ENCODE measurements at places on chromosomes 13 and 19. TPM values are rescaled to one million over a fixed set of nuclear protein-coding genes. Genes with fewer than 3 reads are reported as not detected.
A peak's percentile ranks its signal among the peaks of the same experiment; 100 is the strongest.

The ZNF471 gene
- total RNA-seq = 1.5 TPM

GRCh38 chr13:95235974-95236373 is 65.3 kb downstream of the ABCC4 start:
- H3K27me3 ChIP-seq = no peaks in the 10 kb centered on the region
- no peak overlapping the region for H3K27ac ChIP-seq
- H3K4me3 ChIP-seq = no peak overlapping the region
- H3K4me1 ChIP-seq = peaks cover 9% of the 10 kb centered on the region
- no peak for DNase-seq

GRCh38 chr13:95564091-95564490 is 11.6 kb downstream of the CLDN10 start:
- DNase-seq = no peak
- H3K27me3 ChIP-seq = peaks cover 8% of the 10 kb centered on the region
- H3K36me3 ChIP-seq = no peaks in the 10 kb centered on the region
- H3K4me1 ChIP-seq = no peaks in the 10 kb centered on the region

The MBD3L3 gene
- total RNA-seq = not detected

The KCNRG gene
- 0.37 TPM for total RNA-seq

DNA sequence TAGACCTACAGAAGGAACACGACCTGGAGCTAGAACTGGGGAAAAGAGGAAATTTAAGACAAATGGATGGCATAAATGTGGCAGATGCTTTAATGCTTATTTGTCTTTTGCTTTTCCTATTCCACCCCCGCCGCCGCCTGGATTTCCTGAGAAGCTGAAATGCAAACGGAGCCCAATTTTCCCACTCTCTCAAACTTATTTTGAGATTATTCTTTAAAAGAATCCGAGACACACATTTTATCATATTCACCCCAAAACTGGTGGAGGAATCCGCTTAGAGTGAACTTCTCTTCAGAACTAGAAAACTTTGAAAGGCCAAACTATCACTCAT is 5.8 kb downstream of the POU4F1 start:
- H3K4me3 ChIP-seq = no peak overlapping the region
- peaks cover 91% of the 10 kb centered on the region for H3K27me3 ChIP-seq
- no peak for DNase-seq
- H3K36me3 ChIP-seq = no peaks in the 10 kb centered on the region

The DCLK1 gene
- not detected for total RNA-seq

DNA sequence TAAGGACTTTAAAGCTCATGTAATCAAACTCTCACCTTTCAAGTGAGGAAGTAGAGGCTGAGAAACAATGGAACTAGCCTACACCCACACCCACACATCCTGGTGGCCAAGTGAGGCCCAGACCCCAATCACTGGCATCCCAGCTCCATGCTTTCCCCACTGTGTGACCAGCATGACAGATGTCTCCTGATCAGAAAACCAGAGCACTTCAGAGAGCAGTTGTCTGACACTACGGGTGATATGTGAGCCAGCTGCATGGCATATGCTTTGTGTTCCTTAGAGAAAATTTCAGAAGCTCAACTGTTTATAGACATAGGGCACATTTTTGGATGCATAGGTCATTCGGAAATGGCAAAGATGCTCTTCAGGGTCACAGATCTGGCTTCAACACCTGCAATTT is 315.2 kb downstream of the NDFIP2 start:
- no peaks in the 10 kb centered on the region for H3K36me3 ChIP-seq
- H3K27me3 ChIP-seq = no peaks in the 10 kb centered on the region
- no peaks in the 10 kb centered on the region for H3K4me1 ChIP-seq
- H3K4me3 ChIP-seq = no peak overlapping the region

The MIA gene
- not detected for total RNA-seq

The SHD gene
- total RNA-seq = not detected

DNA sequence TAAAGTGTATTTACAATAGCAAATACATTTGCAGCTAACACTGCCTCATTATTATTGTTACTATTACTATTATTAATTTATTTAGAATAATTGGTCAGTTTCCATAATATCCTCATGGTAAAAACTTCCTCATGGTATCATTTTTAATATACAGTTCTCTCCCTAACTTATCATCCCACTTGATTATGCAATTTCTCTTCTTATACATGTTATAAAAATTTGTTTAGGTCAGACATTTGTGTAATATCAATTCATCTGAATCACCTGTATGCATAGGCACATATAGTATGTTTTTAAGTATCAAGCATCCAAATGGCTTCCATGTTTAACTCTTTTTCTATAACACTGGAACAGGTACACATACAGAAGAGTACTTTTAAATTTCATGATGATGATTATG is 210.8 kb upstream of the STARD13 start:
- DNase-seq = no peak
- H3K27me3 ChIP-seq = peaks cover 28% of the 10 kb centered on the region
- H3K36me3 ChIP-seq = no peaks in the 10 kb centered on the region

DNA sequence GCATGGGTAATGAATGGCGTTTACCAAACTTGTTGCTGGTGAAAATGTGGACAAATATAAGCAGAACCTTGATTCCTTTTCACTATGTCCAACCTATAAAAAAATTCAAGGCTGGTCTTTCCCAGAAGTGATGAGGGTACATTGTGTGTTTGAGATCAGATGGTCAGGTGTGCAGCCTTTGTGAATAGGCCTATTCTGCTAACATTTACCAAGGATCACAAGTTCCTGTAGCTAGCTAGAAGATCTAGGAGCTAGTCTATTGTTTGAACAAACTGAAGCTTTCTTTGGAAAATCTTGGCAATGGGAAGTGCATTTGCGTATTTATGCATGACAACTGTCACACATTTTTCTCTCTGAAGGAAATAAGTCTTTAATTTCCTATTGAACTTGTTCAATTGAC is 489.6 kb downstream of the KLF5 start:
- no peak overlapping the region for H3K27ac ChIP-seq
- no peaks in the 10 kb centered on the region for H3K27me3 ChIP-seq
- DNase-seq = no peak
- H3K36me3 ChIP-seq = no peaks in the 10 kb centered on the region

The CRX gene
- not detected for total RNA-seq

DNA sequence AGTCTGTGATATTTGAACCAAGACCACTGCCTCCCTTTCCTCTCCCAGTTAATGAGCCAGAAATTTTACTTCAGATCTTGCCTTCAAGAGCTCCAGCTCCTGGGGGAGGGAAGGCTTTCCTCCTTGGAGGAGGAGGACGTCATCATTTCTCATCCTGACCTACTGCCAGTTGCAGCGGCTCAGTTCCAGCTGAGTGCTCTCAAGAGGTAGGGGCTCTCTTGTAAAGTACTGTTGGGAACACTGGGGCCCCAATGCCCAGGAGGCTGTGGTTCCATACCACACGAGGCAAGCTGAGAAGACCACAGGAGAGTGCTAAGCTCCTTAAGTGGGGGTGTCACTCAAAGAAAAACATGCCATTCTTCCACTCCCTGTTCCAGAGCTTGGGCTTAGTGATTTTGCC is 36.2 kb downstream of the METTL21C start:
- H3K27ac ChIP-seq = no peak overlapping the region
- H3K4me1 ChIP-seq = no peaks in the 10 kb centered on the region

DNA sequence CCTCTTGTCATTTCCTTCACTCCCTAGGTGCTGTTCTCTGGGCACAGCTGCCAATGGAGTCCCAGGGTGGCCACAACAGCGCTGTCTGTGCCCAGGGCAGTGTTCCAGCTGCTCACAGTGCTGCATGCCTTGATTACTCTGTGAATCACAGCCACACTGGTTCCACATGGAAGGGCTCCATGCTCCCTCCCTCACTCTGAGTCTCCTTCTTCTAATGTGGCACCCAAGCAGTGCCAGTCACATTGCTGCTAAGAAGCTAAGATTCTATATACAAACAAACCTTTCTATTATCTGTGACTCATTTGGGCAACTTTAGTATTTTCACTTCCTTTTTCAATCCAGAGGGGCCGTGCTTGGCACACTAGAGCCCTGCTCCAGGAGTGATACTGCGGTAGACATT is 248.7 kb downstream of the TDRD3 start:
- no peak overlapping the region for H3K4me3 ChIP-seq
- H3K4me1 ChIP-seq = no peaks in the 10 kb centered on the region
- H3K27ac ChIP-seq = no peak overlapping the region
- peaks cover 4% of the 10 kb centered on the region for H3K27me3 ChIP-seq

The ZNF723 gene
- not detected for total RNA-seq

The POSTN gene
- total RNA-seq = not detected

DNA sequence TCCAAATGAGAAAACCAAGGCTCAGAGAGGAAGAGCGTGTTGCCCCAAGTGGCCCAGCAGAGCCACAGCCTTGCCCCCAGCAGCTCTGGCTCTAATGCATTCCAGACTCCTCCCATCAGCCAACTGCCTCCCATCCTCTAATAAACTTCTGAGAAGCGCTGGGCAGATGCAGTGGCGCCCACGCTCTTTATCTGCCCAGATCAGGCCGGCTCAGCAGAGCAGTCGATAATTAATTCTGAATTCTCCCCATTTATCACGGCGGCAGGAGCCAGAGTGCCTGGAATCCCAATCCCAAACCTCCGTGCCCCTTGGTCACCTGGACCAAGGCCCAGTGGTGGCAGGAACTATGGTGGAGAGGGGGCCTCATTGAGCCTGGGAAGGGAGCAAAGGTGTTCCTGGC is 13.9 kb downstream of the TINCR start:
- H3K4me1 ChIP-seq = no peaks in the 10 kb centered on the region
- no peak overlapping the region for H3K4me3 ChIP-seq
- H3K36me3 ChIP-seq = no peaks in the 10 kb centered on the region
- no peak overlapping the region for H3K27ac ChIP-seq

- H3K27me3 ChIP-seq = no peaks in the 10 kb centered on the region
- no peak overlapping the region for H3K4me3 ChIP-seq
- DNase-seq = no peak
- no peaks in the 10 kb centered on the region for H3K36me3 ChIP-seq
Measured at GRCh38 chr13:111076155-111077013, 38.7 kb upstream of the ARHGEF7 start.

The SRRM5 gene
- 0.54 TPM for total RNA-seq

- peaks cover 7% of the 10 kb centered on the region for H3K4me1 ChIP-seq
- no peaks in the 10 kb centered on the region for H3K27me3 ChIP-seq
- H3K27ac ChIP-seq = no peak overlapping the region
- DNase-seq = peak; percentile 29
- peaks cover 10% of the 10 kb centered on the region for H3K36me3 ChIP-seq
Measured at GRCh38 chr13:42970824-42971690, 21.0 kb downstream of the EPSTI1 start.

- H3K4me1 ChIP-seq = no peaks in the 10 kb centered on the region
- no peaks in the 10 kb centered on the region for H3K36me3 ChIP-seq
- no peak for DNase-seq
- H3K4me3 ChIP-seq = no peak overlapping the region
Measured at GRCh38 chr13:95317039-95317989, 16.1 kb upstream of the ABCC4 start.

DNA sequence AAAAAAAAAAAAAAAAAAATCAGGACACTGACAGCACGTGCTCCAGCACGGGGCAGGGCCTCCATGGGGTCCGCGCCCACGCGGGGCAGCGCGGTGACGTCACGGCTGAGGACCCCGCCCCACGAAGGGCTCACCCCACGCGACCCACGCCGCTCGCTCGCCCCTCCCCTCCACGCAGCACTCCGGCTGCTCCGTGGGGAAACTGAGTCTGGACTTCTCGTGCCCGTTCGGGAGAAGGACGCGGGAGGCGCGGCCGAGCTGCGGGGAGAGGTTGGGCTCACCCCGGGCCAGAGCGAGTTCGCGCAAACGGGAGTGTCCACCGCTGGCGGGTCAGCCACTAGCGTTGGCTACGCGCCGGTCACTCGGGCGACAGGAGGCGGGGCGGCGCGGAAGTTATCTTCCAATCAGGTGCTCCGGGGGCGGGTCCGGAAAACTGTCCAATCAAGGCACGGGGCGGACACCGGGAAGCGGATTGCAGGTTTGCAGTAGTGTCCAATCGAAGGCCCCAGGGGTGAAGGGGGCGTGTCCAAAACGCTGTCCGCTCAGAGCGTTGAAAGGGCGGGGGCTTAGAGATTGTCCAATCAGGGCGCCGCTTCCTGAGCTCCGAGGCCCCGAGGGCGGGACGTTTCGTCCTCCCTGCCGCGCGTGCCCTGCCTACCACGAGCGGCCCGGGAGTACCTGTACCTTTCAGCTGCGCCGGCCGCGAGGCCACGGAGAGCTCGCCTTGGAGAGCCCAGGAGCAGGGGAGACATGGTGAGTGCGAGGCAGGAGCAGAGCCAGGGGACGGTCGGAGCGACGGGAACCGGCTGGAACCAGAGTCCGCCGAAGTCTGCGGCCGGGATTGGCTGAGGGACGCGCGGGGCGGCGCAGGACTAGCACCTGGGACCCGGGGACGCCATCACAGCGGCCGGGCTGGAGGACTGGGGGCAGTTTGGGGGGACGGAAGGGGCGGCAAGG is at the start of gene ZNF57:
Gene ZNF57, plus strand, starts transcription at position 633 of the 957 bp plus-strand sequence. Its CDS starts 118 bp downstream, at position 751.
- peak within 1 kb of the TSS; percentile 94 for H3K27ac ChIP-seq
- peaks cover 7% of the 10 kb centered on the region for H3K36me3 ChIP-seq
- H3K27me3 ChIP-seq = no peaks in the 10 kb centered on the region

The HCST gene
- 44.9 TPM for total RNA-seq

- no peak overlapping the region for H3K4me3 ChIP-seq
- no peak overlapping the region for H3K27ac ChIP-seq
- no peaks in the 10 kb centered on the region for H3K36me3 ChIP-seq
Measured at GRCh38 chr19:35879770-35880317, 11.5 kb downstream of the APLP1 start.

- peaks cover 57% of the 10 kb centered on the region for H3K27me3 ChIP-seq
- H3K4me1 ChIP-seq = peaks cover 4% of the 10 kb centered on the region
- no peaks in the 10 kb centered on the region for H3K36me3 ChIP-seq
Measured at GRCh38 chr19:11293433-11294389, 2.2 kb upstream of the TSPAN16 start.

- no peak for DNase-seq
- H3K27ac ChIP-seq = no peak overlapping the region
- no peak overlapping the region for H3K4me3 ChIP-seq
- no peaks in the 10 kb centered on the region for H3K36me3 ChIP-seq
- H3K27me3 ChIP-seq = no peaks in the 10 kb centered on the region
Measured at GRCh38 chr13:98581971-98582702, 5.2 kb upstream of the STK24 start.

DNA sequence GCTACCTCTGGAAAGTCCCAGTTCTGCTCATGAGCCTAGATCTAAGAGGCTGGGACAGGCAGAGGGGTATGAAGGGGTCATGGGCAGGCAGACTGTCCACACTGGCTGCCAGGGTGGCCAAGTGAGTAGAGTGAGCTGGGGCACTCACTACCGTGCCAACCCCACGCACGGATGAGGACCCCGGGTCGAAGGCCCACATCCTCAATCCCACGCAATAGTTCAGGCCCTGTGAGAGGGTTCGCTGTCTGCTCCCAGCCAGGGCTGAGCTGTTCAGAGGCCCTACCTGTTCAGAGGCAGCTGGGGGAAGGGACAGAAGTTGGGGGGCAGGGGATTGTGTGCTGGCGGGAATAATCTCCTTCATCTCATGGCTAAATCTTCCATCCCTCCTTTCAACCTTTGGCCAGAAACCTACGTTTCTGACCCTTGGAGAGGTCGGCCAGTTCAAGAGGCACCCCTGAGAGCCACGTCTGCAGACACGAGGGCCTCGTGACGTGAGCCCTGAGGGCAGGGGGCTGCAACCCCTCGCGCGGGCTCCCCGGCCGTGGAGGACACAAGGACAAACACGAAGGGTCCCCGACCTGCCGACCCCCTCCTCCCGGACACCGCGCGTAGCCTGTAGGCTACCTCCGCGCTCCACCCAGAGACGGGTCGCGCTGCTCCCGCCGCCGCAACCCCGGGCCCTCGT is 1.0 kb upstream of the RPS5 start:
- H3K4me3 ChIP-seq = peak overlapping the region; percentile 98
- peak overlapping the region; percentile 98 for H3K27ac ChIP-seq
- H3K27me3 ChIP-seq = no peaks in the 10 kb centered on the region
- H3K36me3 ChIP-seq = peaks cover 36% of the 10 kb centered on the region
- H3K4me1 ChIP-seq = peaks cover 34% of the 10 kb centered on the region

All from activated naive CD8-positive, alpha-beta T cell treated with anti-CD3 and anti-CD28 coated beads for 36 hours (primary cell).